ENCODE measurements at places on chromosomes 2 and 18.

DNA sequence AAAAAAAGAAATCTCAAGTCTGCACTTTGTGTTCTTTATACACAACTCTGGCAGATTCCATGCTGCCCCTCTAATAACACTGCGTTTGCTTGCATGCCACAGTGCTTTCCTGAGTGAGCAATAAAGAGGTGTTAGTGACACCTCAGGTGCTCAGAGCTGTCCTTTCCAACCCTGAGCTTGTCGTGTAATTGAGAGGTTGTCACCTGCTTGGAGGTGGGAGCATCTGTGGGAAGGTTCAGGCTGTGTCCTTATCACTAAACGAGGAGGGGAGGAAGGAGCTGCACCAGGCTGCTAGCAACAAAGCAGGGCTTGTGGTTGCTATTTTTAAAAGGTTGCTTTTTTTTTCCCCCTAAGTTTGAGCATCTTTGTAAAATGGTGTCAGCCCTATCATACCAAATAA, 31.9 kb downstream of the APCDD1 start:
- no peak for DNase-seq

GRCh38 chr2:119261493-119262225, 38.0 kb downstream of the STEAP3 start:
- DNase-seq, result no peak

DNA sequence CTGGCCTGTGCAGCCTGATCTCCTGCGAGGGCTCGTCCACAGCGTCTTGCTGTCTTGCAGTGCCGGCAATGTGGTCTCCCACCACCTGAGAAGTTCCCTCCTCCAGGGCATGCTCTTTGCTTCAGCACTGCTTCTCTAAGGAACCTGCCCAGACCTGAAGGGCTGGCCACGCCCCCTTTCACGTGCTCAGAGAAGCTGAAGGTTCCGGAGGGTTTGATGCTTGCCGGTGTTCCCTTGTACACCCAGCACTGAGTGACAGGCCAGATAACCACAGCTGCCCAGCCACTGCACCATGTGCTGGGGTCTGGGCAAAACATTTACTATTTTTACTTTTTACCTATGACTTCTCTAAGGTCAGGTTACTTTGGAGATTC, 1.7 kb upstream of the POLR2D start:
- peak; percentile 38 for DNase-seq

- DNase-seq, result no peak
These were observed 38.3 kb downstream of the STAT4 start for GRCh38 chr2:191112448-191112901.

GRCh38 chr2:203705178-203705577, 1.3 kb upstream of the CD28 start:
- DNase-seq, result no peak

DNA sequence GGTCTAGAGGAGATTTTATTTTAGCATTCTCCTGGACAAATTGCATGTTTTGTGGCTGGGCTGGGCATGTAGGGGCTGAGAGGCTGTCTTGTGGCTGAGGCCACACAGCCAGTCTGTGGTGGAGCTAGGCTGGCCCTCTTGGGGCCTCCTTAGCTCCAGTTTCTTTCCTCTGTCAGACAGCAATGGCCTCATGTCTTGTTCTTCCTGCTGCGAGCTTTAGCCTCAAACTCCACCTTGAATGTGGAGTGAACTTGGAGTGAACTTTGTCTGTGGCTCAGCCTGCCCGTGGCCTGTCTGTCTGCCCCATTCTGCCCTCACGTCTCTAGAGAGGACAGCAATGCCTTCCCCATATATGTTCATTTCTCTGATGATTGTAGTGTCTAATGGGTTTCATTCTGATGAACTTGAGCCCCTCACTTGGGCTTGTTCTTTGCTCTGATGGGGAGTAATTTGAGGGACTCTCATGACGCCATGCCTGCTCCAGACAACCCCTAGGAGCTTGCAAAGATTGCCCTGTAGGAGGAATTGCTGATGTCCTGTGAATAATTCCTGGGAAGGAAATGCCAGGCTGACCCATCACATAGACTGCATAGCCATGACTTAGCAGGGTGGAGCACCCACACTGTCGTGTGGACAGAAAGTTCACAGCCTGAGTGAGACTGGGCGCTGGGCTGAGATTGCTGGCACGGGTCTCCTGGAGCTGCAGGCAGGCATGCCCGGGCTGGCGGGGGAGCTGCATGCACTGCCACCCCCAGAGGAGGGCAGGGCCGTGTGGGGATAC, 42.6 kb downstream of the ASAP2 start:
- DNase-seq, result no peak

DNA sequence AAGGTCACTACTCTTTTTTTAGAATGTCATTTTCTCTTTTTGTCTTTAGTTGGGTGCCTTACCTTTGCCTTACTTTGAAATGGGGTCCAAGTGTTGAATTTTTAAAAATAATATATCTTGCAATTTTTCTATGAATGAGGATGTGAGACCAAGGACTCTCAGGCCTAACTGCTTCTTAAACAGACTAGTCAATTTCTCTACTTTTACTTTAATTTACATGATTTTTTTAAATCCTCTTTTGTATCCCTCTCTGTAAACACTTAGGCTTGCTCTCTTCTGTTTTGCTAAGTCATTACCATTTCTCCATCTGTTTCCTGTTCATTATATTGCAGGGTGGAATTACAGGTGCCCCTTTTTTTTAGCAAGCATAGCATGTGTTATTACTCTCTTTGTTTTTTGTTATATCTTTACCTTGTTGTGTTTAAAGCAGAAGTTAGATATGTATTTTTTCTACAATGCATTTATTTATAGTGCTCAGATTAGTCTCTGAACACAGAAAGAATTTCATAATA, 261.8 kb downstream of the SPAG16 start:
- no peak for DNase-seq

GRCh38 chr2:86703704-86704361, 16.3 kb upstream of the RMND5A start:
- DNase-seq, result no peak

DNA sequence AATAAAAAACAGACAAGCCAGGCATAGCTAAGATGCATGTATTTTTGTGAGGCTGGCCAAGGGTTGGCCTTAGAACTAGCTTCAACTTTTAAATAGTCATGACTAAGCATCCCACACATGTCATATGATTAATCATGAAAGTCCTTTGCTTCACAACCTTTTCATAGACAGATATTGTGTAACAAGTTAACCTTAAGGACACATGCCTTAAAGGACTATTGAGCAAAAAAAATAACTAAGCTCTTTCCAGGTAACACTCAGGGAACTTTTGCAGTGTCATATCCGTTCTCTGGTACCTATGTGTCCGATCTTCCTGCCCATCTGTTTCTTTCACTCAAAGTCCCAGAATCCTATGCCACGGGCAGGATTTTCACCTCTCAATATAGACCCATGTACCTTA, 498.4 kb downstream of the STK39 start:
- DNase-seq, result no peak

DNA sequence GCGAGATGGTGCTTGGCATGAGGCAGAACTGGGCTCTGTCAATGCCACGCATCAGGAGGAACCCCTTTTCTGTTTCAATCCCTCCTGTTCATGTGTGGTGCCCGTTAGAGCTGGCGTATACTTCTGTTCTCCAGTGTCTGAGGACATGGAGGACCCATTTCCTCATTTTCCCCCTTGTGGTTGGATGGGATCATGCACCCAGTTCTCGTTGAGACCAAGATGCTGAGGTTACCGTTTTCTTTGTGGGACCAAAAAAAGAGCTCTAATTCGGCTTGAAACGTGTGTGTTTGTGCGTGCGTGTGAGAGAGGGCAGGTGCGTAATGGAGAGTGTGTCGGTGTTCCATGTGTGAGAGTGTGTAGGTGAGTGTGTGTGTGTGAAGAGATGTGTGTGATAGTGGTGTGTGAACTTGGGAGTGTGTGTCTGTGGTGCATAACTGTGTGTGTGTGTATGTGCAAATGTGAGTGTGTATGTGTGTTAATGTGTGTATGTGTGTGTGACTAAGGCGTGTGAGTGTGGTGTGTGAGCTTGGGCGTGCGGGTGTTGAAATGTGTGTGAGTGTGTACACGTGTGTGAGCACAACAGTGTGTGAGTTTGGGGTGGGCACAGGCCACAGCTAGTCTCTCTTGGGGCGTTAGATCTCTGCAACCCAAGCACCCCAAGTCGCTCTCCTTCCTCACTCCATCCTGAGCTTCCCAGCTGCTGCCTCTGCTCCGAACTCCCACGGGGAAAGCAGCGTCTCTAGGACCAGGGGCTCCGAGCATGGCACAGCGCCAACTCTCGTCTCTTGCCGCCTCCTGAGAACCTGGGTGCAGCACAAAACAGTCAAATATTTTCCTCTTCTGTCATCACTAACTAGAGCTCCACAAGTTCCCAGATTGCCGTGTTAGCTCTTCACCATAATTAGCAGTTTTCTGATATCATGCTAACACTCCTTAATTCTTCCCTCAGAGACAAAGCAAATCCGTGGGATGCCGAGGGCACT, 75.8 kb downstream of the LONRF2 start:
- no peak for DNase-seq

- DNase-seq, result no peak
These were observed 150.4 kb downstream of the ZFP36L2 start for GRCh38 chr2:43075811-43076585.

GRCh38 chr2:205967391-205968075, 118.4 kb downstream of the INO80D start:
- no peak for DNase-seq

DNA sequence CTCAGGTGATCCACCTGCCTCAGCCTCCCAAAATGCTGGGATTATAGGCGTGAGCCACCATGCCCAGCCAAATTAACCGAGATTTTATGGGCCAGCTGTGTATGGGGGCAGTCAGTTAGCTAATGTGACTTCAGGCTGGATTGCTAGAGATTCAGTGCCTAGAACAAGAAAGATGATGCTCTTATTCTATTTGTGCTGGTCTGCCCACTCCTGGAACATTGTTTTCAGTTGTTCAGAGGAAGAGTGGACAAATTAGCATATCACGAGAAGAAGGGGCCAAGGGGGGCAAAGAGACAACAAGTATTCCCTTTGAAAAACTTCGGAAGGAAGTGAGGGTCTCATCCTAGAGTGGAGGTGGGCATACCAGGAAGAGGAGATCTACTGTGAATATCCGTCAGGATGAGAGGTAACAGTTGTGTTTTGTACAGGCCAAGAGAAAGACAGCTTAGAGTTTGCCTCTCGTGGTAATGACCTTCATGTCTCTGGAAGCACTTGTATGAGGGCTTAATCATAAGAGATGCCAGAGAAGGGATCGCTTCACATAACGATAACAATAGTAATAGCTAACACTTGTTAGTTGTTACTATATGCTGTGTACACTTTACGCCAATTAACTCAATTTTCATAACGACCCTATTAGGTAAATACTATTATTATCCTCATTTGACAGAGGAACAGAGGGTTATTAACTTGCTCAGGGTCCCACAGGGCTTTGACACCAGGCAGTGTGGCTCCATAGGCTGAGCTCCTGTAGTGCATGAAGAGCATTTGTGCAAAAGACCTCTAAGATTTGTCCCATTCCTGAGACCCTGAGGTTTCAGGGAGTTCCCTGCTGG, 138.3 kb downstream of the DDX1 start:
- DNase-seq, result no peak

- no peak for DNase-seq
These were observed 60.0 kb upstream of the OTOF start for GRCh38 chr2:26537826-26538475.

DNA sequence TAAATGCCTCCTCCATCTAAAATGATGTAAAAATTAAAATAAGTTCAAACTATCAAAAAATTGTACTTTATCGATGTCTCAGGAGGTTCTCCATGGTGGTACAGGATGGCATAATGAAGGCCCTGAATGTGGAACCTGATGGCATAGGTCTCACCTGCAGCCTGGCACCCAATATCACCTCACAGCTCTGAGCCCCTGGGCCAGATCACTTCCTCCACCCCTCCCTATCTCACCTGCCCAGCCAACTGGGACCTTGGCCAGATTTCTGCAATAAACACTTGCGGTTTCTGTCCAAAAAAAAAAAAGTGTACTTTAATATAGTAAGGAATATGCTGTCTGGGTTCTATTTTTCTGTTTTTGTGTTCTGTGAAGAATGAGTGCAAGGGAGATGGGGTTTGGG, 6.7 kb upstream of the RBM45 start:
- DNase-seq, result no peak

DNA sequence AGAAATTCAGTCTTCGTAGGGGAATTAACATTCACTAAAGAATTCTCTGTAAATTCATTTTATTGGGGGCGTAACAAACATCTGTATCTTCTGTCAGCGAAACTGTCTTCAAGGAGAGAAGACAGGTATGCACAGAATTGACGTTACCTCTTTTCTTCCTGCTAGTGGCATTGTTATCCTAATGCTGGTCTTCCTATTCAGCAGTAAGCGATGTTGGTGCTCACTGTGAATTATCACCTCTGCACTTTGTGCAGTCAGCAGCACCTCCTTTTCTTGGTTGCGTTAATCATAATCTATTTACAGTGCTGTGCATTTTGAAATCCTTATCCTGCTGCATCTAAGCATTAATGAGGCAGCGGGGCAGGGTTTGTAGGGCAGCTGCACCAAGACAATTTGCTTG, 362.3 kb downstream of the SLC4A3 start:
- DNase-seq, result no peak

DNA sequence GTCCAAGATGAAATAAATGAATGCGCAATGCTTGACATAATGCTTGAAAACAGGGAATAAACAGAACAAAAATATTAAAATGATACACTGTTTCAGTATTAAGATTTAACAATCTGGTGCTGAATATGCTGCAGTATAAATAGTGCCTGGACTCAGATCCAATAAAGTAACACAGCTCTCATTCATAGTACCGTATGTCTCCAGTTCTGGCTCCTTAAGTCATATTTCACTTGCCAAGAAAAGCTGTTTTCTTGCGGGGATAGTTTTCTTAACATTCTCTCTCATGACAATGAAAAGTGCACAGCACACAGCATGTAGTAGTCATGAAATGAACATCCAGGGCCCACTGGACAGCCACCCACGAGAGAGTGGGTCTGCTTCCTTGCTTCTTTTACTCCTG, 74.7 kb downstream of the SATB2 start:
- no peak for DNase-seq

- DNase-seq, result no peak
These were observed 23.5 kb downstream of the ROCK2 start for GRCh38 chr2:11320698-11321492.

GRCh38 chr2:63734510-63734909, 107.2 kb upstream of the UGP2 start:
- no peak for DNase-seq

GRCh38 chr18:63146828-63147409, 172.7 kb downstream of the BCL2 start:
- no peak for DNase-seq

DNA sequence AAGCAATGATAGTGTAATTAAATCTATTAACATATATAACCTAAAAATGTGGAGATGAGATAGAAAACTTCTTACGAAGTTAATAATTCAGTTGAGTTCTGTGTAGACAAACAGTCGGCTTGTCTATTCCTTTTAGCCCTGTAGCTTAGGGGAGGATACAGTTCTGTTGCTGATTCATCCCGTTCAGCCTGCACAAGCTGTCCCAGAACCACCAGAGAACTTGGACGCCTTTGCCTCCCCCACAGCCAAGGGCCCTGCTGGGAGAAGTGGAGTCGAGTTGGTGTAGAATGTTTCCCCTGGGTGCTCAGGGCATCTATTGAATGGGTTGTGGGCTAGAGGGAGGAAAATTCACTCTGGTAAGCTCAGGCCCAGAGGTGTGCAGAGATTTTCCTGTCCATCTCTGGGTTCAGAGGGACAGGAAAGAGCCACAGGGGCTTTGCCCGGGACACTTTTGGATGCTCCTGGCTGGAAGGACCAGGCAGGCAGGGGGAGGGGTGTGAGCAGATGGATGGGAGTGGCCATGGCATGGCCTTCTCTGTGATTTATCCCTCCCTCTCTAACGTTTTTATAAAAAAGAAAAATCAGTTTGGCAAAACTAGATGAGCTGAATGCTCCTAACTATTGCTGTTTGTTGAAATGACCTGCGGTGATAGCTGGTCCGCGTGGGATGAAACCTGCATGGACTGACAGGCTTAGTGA, 42.8 kb upstream of the GALR1 start:
- DNase-seq, result no peak

- DNase-seq, result no peak
These were observed 277.1 kb upstream of the NRP2 start for GRCh38 chr2:205405194-205405593.
